ENCODE measurements at places on chromosomes 5 and 9.

- no peak for DNase-seq
Measured at GRCh38 chr5:119330367-119331183, 25.2 kb upstream of the TNFAIP8 start.

GRCh38 chr5:51890435-51891116 lies 507.3 kb downstream of the ISL1 start:
- DNase-seq = no peak

DNA sequence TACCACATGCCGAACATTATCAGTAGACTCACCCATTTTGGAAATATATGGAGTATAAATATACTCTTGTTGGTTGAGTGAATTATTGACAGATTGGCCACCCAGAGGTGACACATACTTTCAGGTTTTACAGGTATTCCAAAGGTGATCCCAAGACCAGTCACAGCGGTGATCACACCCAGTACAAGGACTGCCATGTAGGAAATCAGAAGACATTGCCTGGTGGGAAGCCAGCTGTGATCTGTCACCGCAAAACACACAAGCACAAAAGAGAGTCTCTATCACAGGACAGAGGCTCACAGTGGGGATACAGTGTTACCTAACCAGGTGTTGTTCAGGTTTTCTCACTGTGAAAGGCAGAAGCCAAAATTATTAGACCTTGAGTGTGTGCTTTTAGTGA lies 15.8 kb downstream of the BTF3 start:
- DNase-seq = no peak

DNA sequence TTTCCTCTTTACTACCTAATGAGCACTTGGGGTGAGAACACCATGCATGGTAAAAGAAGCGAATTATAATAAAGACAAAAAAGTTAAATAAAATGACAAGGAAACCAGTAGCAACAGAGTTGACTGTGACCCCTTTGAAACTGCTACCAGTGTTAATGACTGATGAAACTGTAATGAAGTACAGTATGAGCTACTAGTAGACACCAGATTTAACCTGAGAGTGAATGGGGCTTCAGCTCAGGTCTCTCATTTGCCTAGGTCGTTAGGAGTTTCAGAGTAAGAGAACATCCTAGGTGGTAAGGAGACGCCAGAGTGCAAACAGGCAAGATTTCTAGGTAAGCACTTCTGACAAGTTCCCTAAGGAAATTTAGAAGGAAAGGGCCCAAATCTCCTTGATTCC lies 346.4 kb downstream of the BNC2 start:
- no peak for DNase-seq

DNA sequence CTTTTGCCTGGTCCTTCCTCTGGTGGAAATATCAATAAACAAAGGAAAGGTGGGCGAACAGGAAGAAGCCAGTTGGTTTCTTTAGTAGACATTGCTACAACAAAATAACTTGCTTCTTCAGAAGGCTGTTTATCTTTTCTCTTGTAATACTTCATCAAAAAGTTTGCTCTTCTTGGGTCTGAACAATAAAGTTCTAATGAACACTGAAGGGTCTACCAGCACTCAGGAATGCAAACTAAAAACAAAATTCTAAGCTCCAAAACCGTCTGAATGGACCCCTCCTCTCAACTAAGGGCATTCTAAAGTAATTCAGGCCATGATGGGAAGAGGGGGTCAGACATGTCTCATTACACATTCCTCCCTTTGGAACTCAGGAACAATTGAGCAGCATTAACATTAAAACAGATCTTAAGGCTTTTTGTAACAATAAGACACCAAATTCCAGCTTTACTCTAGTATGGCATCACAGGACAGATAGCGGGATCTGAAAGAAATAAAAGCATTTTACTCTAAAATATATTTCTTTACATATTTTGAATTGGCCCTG lies 2.3 kb downstream of the TBCA start:
- no peak for DNase-seq

Measured in SHP77 treated with DMSO at 0.1 percent for 48 hours (cell line).